ENCODE measurements at places on chromosomes 5 and 9. TPM values are rescaled to one million over a fixed set of nuclear protein-coding genes. Genes with fewer than 3 reads are reported as not detected.

Gene FYB1
- 23.9 TPM for total RNA-seq

GRCh38 chr5:29944327-29944726 lies 1249.2 kb upstream of the CDH6 start:
- no peak for DNase-seq

Gene EQTN
- total RNA-seq: not detected

Gene CDKN2A
- total RNA-seq: 0.93 TPM

Gene ARHGEF28
- total RNA-seq: 16.5 TPM

- DNase-seq: no peak
Measured at GRCh38 chr9:132372177-132373095, 17.6 kb upstream of the SETX start.

GRCh38 chr5:42745426-42745825 lies 11.2 kb upstream of the CCDC152 start:
- no peak for DNase-seq

DNA sequence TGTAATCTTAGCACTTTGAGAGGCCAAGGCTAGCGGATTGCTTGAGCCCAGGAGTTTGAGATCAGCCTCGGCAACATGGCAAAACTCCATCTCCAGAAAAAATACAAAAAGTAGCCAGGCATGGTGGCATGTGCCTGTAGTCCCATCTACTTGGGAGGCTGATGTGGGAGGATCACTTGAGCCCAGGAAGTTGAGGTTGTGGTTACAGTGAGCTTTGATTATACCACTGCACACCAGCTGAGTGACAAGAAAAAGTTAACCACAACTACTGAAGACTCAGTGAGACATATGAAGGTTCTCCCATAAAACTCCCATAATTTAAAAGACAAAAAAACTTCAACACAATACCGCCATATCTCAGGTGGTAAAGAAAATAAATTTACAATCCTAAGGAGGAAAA lies 98.0 kb downstream of the NR6A1 start:
- no peak for DNase-seq

GRCh38 chr9:1208157-1208556 lies 158.0 kb downstream of the DMRT2 start:
- no peak for DNase-seq

- no peak for DNase-seq
Measured at GRCh38 chr5:116440457-116441001, 134.1 kb downstream of the SEMA6A start.

Gene CMYA5
- total RNA-seq: 7.3 TPM

DNA sequence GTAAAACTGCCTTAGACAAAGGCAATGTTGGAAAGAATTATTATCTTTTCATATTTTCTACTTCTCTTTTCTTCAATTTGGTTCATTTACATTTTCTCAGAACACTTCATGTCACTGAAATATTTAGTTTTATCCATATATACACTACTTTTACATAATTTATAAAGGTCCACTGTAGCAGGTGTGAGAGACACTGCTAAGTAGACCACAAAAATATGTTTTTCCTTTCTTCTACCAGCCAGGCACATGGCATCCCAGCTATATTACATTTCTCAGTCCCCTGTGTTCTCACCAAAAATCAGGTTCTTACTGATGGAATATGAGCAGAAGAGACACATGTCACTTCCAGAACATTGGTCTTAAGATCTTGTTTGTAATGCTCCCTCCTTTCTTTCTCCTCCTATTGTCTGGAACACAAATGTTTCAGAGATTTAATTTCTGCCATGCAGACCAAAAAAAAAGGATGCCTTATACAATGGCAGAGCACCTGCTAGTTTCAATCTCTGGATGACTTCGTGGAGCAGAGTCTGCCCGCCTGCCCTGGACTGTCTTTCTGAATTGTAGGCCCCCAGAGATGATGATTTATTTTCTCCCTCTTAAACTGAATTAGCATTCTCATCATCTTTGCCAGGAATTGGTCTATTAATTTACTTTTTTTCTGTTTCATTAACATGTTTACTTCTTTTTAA lies 125.4 kb upstream of the ACOT12 start:
- DNase-seq: no peak

GRCh38 chr9:129032541-129033159 lies 3.8 kb upstream of the MIGA2 start:
- no peak for DNase-seq

Gene C9orf50
- not detected for total RNA-seq

Gene ADRB2
- total RNA-seq: 68.7 TPM

All from omental fat pad (tissue), 4 donors.